Stimulated activated CD4-positive, alpha-beta T cell treated with anti-CD3 and anti-CD28 coated beads, Interleukin-2, amount 100 ng/mL, for 4 hours (primary cell): ENCODE measurements at places on chromosomes 3 and 15.

GRCh38 chr3:12708584-12709192 is 44.8 kb upstream of the RAF1 start:
- DNase-seq = no peak

DNA sequence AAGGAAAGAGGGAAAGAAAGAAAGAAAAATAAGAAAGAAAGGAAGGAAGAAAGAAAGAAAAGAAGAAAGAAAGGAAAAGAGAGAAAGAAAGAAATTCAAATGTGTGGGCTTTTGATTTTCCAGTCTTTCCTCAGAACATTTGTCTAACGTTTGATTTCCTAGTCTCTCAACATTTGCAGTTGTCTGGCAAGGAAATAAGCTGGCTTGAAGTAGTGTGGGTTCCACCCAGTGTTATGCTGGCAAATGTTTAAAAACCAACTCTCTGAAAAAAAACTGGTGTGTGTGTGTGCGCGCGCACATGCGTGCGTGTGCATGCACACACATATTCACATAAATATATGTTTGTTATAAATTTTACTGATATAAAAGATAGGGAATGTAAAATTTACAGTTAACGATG is 54.6 kb upstream of the C3orf49 start:
- no peak for DNase-seq

DNA sequence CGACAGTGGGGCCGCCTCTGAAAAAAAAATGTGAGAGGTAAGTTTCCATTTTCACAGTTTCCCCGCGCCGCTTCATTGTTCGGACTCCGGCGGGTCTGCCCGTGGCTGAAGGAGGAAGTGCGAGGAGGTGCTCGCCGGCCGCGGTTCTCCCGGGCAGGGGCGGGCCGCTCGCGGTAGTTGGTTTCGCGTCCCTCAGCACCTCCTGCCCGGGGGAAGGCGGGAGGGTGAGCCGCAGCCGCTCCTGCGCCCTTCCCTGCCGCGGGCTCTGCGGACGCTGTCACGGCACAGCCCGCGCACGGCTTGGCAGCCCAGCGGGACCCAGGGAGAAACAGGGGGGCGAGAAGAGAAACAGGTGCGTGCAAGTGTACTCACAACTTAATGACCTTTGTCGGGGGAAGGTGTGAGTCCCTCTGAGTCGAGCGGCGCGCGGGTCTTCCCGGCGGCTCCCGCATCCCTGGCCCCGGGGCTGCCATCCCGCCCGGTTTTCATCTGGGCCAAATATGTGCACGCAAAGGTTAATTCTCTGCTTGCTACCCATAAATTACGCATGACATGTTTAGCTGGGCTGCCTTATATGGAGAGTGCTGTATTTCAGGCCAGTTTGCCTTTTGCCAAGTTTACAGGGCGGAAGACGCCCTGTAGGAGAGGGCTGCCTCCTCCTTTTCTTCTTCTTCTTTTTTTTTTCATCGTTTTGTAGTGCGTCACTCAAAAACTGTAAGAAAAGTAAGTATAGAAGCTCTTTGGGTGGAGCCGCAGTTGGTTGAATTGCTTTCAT is 514 bp downstream of the MBNL1 start:
- peak; percentile 25 for DNase-seq

DNA sequence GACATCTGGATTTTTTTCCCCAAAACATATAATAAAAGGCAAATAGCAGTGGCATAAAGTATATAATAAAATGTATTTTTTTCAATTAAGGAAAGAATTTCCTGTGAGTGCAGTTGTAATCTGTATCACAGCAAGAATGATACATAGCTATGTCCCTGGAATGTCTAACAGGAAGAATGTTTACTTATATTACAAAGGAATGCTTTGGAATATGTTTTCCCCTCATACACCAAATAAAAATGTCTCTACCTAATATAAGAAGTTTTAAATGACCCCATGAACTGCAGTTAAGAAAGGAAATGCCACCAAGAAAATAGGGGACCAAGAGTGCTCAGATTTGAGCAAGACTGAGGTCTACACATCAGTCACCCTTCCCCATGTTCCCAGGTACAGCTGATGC is 38.0 kb upstream of the ATP11B start:
- no peak for DNase-seq

DNA sequence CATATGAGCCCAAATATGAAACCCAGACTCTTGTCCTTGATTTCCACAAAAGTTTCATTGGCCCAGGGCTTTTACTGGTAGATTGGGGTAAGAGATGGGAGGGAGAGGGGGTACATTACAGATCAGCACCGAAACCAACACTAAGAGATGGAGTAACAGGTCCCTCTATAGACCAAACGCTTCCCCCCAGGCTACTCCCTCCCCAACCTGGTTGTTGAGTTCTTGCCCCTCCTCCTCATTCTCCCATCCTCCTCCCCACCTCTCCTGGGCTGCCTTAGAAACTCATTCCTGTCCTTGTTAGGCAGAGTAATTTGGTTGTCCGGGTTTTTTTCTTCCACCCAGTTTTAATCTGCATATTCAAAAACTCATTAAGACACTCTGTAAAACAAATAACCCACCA is 74.1 kb downstream of the MESD start:
- no peak for DNase-seq

DNA sequence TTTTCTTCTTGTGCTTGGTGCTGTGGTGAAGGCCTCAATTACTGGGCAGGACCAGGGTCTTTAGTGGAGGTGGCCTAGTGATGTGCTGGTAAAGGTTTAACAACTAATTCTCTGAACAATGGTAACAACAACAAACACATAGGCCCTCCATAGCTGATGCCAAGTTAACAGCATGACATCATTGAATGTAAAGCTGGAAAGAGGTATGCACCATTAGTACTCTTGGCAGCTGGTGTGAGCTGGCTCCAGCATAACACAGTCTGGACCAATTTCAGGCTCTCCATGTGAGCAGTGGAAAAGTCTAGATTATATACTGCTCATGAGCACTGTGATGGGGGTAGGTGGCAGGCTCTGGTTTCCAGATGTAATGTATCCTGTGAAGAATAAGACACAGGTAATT is 61.8 kb downstream of the SLC7A14 start:
- DNase-seq = no peak

DNA sequence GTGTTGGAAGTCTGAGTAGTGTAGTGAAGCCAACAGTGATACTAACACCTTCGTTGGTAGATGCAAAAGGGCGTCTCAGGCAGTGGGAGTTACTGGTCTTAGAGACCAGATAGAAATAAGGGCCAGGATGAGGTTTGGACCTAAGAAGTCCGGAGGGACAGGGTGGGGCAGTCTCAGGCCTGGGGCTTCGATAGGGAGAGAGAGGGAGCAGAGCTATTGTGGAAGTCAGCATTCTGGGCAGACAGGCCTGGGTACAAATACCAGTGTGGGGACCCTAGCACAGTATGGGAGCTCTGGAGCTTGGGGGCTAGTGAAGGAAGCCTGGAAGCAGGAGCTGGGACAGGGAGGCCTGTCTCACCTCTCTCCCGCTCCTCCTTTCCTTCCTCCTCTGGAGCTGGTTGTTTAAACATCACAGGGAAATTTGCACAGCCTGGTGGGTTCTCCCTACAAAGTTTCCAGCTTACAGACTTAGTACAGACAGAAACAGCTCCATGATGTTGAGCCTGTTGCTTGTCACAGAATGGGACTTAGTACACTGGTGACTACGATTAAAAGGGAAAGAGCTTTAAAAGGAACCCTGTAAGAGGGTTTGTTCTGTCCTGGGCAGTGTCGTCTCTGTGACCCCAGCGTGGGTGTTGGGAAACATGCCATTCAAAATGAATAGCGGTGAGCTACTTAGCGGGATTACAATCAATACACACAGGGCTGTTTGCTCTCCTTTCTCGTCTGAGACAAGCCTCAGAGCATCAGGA is 76.4 kb upstream of the TNFAIP8L3 start:
- DNase-seq = no peak

DNA sequence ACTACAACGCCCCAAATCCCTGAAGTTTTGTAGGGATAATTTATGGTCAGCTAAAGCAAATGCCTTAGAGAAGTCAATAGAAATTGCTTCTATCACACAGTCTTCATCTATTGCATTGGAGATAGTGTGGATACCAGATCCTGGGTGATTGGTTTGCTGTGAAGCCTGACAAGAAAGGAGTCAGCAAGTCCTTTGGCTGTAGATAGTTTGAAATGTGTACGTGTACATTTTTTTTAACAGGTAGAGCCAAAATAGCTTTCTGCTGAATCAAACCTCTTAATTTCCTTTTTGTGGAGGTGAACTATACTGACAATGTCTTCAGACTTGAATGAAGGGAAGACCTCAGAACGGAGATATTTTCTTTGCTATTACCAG is 312.3 kb downstream of the ZBBX start:
- DNase-seq = no peak

DNA sequence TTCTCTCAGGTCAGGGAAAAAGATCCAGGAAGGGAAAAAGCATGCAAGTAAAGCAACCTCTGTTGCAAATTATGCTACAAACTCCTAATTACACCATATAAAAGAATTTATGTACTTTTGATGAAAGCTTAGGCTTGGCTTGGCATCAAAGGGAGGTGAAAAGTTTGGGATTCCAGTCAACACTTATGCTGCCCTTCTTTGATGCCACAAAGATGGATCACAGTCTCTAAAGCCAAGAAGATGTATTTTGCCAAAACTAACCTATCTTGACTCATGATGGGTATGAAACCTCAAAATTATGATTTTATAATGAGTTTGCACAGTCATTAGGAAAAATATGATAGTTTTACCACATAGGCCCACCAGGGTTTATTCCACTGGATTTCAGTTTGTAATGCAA is 101.0 kb upstream of the CCDC80 start:
- no peak for DNase-seq

DNA sequence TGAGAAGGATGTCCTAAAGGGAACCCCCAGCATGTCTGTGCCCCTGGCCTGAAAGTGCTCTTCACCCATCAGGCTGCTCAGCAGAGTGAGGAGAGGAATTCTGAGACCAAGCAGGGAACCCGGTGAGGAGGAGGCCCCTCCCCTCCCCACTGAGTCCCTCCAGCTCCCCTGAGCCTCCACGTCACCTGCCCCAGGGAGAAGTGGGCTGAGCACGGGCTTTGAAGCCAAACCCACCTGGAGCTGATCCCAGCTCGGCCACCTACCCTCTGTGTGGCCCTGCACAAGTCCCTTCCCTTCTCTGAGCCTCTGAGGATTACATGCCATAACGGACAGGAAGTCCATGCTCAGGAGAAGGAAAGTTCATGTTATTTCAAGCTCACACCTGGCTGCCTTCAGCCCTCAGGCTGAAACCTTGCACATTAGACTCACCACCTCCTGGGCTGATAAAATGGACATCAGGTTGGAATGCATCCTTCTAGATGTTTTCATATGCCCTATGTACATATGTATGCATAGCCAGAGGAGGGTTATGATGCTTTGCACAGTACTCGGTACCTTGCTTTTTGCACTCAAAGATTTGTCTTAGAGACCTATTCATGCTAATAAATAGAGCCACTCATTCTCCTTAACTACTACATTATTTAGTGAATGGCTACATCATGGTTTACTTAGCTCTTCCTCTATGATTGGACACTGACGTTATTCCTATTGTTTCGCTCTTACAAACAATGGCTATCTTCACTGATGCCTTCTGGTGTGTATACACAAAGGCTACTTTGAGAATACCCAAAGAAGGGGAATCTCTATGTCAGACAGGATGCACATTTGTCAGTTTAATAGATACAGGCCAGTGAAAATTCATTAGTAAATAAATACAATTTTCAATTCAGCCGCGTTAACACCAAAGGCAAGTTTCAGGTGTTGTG is 31.6 kb upstream of the GATA2 start:
- DNase-seq = no peak

GRCh38 chr3:119643528-119643927 is 16.9 kb downstream of the POPDC2 start:
- no peak for DNase-seq

DNA sequence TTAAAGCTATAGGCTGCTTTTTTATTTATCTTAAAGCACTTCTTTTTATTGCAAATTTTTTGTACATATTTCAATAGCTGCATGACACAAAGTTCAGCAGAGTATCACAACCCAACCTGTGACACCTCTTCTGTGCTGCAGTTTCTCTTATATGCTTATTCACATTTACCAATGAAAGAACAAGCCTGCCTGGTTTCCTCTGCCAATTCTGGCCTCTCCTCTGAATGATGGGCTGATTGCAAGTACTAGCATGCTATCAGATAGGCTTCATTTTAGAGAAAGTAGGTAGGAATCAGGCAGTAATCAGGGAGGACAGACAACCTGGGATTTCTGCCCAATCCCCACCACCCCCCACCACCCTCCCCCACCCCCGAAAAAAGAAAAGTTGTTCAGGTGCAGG is 26.6 kb downstream of the ACKR4 start:
- no peak for DNase-seq

DNA sequence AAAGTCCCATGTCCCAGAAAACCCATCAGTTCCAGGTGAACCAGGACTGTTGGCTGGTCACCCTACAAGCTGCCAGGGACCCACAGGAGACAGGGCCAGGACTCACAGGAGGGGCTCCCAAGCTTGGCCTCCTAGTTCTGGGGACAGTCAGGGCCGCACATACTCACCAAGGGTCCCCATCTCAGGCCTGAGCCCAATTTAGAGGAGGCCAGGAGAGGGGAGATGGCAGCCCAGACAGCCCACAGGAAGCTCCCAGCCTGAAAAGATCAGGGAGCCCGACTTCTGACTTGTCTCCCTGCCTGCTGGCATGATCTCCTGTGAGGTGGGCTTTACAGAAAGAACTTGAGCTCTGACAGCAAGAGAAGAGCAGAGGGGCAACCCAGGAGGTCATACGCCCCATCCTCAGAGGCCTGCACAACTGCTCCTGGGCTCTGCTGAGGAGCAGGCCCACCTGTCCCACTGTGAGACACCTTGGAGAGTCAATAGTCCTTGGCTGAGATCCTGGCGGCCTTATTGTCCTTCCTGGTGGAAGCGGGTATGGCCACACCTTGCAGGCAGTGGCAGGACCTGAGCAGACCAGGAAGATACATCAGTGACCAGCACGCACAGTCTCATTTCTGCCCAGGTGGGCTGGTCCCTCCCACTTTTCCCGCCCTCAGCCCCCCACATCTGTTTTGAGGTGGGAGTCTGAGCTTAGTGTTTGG is 2.5 kb upstream of the ISLR start:
- no peak for DNase-seq

DNA sequence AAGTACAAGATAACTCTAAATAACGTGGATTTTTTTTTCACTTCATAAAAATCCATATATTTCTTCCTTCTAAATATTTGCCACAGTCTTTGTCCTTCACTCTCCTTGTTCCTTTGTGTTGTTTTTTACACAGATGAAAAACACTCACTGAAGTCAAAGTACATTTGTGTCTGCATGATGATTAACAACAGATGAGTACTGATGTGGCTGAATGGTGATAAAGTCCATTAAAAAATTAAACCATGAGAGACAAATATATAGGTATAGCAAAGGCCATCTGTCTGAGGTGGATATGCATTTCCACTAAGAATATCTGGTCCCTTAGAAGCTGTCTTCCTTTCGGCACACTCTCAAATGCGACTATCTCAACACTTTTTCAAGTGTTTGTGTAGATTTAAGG is 317.5 kb upstream of the MCTP2 start:
- DNase-seq = no peak
